ENCODE measurements at places on chromosomes 11 and 22.

DNA sequence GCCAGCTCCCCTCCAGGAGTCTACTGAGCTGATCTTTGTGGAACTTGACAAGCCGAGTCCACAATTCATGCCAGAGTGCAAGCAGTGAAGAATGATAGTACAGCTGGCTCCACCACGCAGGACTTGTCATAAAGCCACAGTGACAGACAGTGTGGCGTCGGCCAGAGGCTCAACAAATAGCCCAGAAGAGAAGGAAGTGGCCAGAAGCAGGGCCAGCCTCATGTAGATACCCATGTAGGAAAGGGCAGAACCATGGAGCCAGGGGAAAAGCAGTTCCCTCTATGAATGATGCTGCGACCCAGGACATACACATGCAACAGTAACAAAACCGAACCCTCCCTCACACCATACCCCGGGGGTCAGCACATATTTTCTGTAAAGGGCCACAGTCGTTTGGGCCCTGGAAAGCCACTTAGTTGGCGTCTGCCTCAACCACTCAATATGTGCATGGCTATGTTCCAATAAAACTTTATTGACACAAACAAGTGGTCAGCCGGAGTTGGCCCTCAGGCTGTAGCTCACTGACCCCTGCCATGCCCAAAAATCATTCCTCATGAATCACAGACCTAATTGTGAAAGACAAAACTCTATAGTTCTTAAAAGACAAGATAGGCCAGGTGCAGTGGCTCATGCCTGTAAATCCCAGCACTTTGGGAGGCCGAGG, 161.4 kb downstream of the BRD1 start:
- DNase-seq, result no peak

DNA sequence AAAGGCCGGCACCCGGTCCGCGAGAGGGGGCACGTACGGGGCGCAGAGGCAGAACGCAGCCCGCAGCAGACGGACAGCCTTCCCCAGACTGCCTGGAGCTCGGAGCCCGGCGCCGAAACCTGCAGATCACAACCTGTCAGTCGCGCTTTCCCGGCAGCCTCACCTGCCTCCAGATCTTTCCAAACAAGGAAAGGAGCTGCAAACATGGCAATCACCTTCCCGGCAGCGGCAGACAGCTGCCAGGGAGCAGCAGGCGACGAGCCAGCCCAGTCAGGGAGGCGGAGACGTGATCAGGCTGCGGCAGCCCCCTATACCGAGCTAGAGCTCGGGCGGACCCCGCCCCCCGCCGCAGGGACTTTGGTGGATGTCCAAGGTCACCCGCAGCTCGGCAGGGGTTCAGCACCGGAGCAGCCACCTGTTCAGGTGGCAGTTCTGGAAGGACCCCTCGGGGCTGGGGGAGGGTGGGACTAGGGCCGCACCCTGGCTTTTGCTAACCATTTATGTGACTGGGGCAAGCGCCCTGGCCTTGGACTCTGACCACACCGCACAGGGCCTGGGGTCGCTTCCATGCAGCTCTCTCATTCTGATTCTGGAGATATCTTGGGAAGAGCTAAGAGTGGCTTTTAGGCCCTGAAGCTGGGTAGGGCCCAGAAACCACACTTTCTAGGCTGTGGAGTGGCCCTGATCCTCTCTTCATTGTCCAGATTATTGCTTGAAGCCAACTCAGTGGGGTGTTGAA, 143.8 kb downstream of the NECTIN1 start:
- no peak for DNase-seq

GRCh38 chr22:50694766-50695420, 22.3 kb downstream of the SHANK3 start:
- DNase-seq, result no peak

DNA sequence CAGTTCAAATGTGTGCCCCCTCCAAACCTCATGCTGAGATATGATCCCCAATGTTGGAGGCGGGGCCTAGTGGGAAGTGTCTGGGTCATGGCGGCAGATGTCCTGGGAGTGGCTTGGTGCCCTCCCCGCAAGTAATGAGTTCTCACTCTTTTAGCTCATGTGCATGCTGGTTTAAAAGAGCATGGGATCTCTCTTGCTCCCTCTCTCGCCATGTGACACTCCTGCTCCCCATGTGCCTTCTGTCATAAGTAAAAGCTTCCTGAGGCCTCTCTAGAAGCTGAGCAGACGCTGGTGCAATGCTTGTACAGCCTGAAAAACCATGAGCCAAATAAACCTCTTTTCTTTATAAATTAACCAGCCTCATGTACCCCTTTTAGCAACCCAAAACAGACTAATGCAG, 98.8 kb downstream of the SGSM3 start:
- DNase-seq, result no peak

DNA sequence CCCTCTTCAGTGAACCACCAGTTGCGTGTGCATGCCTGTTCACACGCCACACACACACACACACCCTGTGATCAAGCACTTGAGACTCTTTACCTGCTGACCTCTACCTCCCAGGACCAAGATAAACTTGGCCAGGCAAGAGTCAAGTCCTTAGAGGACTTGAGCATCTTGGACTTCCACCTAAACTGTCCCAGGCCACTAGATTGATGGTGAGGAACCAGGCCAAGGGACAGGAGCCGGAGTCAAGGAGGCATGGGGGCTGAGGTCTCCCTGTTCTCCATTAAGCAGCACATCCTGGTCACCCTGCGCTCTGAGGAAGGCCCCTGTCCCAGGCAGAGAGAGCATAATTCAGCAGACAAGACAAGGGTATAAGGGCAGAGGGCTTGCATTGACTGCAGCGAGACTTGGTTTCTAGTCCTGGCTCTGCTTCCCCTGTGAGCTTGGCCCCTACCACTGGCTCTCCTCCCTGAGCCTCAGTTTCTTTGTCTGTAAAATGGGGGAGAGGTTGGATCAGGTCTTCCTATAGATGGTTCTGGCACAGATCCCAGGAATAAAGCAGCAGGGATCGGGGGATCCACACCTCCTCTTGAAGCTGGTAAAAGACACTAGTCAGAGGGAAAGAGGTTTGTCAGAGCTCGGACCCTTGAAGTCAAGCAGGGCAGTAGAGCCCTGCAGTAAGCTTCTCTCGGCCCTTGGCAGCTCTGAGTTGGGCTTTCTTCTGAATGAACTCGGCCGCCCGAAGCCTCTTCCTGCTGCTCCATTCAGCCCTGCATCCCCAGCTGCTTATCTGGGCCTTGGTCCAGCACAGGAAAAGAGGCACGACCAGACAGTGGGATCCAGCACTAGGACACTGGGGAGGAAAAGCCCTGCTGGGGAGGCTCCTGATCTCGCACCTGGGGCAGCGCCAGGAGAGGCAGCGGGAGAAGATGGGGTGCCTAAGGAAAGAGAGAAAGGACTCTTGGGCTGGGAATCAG, 2.0 kb downstream of the CREB3L1 start:
- DNase-seq, result no peak

DNA sequence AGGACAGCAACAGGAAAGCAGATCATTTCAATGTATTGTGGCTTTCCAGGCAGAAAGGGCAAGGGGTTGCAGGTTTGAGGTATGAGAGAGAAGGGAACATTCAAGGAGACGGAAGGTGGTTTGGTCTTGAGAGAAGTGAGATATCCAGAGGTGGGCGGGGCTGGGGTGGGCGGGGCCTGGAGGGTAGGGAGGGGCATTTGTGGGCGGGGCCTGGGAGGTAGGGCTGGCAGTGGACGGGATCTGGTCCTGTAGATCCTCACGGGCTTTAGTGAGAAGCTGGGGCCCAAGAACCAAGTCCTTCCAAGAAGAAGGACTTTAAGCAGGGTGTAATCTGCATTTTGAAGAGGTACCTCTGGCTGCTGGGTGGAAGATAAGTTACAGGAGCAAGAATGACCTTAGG, 199.2 kb downstream of the MN1 start:
- no peak for DNase-seq

DNA sequence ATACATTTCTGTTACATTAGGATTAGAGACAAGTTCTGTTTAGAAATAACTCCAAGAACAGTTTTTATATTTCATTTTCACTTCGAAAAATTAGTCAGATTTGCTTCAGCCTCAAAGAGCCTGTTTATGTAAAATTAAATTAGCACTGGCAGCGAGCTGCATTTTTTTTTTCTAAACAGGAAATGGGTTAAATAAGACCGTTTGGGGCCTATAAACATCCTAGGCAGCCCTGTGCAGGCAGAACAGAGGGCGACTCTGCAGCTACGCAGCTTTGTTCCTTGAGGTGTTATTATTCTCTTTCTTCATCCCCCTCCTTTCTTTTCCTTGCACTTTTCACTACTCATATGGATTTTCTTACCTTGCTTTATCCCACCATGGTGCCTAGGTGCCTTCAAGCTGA, 48.7 kb downstream of the CWC15 start:
- DNase-seq, result no peak

All from stimulated activated CD8-positive, alpha-beta memory T cell treated with anti-CD3 and anti-CD28 coated beads, Interleukin-4, amount 100 ng/mL, for 1 hour (primary cell).